ENCODE measurements at places on chromosomes 3 and 15.

DNA sequence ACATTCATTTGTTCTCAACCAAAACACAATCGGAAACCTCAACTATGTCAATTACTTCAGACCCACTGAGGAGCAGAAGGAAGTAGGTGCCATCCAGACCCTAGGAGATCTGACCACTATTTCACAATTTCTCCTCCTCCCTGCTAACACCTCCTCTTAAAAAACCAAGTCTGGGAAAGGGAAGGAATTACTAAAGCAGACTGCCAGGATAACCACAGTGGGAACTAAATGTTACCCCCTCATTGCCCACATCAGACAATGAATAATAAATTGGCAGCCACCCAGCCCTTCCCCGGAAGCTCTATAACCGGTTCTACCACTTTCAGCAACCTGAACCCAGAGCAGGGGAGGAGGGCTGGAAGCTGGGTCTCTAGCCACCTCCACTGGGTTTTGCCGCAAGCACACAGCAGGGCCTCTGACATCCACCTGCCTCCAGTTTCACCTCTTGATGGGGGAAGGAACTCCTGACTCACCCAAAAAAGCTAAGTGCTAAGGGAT lies 17.6 kb downstream of the C15orf62 start:
- peak; percentile 76 for DNase-seq

DNA sequence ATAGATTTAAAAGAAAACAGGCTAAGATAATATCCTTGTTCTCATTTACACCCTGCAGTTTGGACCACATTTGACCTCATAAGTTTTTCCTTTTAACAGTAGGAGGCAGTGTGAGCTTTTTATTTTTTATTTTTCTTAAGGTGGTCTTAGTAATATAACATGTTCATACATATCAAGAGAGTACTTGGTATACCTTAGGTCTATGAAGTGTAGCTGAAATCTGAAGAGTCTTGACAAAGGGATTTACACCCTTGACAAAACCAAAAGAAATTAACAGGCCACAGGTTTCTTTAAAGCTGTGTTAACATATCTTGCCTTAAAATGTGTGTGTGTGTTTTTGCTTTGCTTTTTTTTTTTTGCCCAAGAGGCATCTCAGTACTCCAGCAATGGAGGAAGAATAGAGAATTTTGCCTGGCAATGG lies 3.2 kb downstream of the RAP2B start:
- no peak for DNase-seq

GRCh38 chr15:92101708-92102394 lies 248.3 kb downstream of the SLCO3A1 start:
- no peak for DNase-seq

GRCh38 chr3:197306374-197307086 lies 8.1 kb upstream of the DLG1 start:
- DNase-seq: no peak

DNA sequence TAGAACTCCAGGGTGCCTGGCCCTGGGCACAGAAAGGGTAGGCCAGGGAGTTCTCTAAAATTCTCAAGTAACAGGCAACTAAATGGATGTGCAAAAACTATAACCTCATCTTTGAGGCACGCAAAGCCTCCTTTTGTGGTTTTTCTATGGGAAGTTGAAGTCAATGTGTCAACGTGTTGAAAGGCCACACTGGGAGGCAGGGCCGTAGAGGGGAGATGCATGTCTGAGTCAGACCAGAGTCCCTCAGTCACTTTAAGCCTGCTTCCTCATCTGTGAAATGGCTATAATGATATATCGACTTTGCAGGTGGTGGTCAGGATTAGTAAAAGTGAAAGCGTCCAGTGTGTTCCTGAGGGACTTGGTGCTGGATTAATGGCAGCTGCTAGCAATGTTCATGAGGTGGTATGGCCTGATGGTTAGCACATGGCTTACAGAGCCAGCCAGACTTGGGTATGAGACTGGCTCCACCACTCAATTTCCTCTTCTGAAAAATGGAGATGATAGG lies 17.0 kb downstream of the TGM5 start:
- DNase-seq: no peak

DNA sequence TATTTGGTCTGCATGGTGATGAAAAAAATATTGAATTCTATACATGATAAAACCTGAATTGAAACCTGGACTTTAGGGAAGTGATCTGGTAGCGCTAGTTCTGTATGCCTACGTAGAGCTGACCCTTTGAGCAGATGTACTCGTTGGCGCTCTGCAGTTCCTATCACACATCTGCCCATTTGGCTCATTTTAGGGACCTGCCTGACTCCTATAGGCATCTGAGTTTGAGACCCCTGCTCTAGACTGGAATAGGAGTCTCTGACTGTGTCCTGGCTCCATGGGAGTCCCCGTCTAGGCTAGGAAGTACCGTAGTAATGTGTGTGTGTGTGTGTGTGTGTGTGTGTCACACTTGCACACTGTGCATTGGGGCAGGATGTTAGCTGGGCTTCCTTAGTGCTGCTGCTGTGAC lies 21.2 kb downstream of the STARD5 start:
- DNase-seq: no peak

DNA sequence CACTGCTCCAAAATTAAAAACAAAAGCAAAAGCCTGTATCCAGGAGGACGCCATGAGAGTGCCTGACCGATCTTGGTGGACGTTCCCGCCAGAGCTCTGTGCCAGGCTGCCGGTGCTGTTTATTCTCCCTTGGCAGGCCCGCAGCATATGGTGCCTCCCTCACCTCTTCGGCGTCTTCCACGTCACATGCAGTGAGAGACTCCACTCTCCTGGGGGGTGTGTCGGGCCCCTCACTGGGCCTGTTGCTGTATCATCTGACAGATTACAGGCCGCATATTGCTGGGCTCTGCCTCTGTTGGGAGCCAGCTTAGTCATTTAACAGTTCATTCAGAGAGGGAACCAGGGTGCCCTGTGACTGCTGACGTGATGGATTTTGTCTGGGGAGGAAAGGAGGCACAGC lies 86.4 kb upstream of the ARRDC4 start:
- DNase-seq: no peak

DNA sequence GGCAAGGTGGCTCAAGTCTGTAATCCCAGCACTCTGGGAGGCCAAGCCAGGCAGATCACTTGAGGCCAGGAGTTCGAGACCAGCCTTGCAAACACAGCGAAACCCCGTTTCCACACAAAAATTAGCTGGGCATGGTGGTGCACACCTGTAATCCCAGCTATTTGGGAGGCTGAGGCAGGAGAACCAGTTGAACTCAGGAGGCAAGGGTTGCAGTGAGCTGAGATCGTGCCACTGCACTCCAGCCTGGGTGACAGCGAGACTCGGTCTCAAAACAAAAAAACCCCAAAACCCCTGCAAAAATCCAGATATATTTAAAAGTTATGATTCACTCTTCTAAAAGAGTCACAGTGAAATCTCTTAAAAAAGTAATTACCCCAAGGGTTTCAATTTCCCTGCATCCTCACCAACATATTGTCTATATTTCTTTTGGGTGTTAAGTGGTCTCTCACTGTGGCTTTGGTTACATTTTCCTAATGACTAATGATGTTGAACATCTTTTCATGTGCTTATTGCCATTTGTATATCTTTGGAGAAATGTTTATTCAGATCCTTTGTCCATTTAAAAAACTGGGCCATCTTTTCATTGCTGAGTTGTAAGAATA lies 73.2 kb upstream of the UBP1 start:
- DNase-seq: no peak

DNA sequence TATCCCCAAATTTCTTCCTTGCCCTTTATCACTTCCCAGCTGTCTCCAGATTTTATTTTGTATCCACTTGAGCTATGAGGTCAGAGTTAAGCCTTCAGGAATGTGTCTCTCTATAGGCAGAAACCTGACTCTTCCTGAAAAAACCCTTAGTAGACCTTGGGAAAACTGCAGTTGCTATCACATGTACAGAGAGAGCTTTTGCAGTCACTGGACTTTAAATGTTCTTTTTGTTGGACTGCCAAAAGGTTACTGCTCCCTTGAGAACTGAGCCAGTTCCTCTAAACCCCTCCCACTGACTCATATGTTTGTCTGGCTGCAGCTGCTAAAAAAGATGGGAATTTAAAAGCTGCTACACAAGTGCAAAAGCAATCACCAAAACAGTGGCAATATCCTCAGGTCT lies 169.1 kb upstream of the CCDC54 start:
- peak; percentile 20 for DNase-seq

- no peak for DNase-seq
Measured at GRCh38 chr3:64299206-64299605, 73.9 kb upstream of the PRICKLE2 start.

- no peak for DNase-seq
Measured at GRCh38 chr3:20130106-20130505, 55.9 kb downstream of the SGO1 start.

DNA sequence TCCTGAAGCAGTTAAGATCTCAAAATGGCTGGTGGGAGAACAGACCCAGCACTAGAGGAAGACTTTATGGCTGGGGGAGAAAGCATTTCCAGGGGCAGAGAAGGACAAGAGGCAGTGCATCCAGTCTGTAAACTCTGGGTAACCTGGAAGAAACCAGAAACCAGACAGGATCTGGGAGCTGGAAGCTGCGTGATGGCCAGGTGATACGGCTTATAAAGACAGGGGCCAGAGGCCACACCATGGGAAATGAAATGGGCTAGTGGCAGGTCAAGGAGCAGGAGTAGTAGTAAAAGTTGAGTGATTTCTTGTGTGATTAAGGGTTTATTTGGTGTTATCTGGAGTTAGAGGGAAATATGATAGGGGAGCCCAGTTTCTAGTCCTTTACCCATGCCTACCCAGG lies 144.7 kb upstream of the ARRDC4 start:
- DNase-seq: no peak

DNA sequence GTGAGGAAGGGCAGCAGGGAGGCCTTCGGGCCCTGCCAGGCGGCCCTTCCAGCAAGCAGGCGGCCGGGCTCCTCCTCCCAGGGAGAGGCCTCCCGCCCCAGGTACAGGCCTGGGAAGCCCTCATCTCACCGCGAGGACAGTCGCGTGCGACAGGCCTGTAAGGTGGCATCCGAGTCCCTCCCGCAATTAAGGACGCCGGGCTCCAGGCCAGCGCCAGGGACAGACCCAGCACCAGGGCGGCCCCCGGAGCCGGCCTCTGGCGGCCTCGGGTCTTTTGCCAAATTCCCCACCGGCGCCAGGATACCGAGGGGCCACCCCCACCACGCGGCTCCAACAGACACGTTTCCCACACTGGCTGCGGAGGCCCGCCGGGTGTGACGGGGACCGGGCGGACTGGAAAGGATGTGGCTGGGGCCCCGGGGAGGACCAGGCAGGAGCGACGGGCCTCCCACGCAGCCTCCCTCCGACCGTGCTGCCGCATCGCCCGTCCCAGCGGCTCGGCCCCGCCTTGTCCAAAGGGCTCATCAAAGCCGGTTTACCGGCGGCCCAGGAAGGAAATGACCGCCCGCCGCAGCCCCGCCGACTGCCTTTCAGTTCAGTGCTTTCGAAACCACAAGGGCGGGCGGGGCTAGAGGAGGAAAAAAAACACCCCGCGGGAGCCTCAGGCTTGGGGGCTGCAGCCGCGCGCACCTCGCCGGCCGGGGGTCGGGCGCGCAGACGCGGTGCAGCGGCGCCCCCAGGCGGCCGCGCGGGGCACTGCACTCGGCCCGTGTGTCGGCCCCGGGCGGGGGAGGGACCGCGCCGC lies 11.3 kb downstream of the XXYLT1 start:
- peak; percentile 98 for DNase-seq

GRCh38 chr3:112557976-112558375 lies 3.8 kb downstream of the ATG3 start:
- DNase-seq: no peak

DNA sequence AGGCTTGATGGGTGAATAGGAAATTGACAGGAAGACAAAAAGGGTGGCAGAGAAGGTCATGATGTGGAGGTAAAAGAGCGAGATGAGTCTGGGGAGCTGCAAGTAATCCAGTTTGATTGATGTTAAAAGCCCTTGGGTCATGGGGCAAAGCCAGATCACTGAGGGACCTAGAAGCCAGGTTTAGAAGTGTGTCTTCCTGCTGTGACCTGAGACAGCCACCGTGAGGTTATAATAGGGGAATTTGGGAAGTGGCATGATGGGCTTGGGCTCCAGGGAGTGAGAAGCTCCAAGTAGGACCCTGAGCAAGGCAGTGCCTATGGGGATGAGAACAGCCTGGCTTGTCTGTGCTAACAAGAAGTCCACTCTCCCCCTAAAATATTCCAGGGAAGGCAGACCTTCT lies 298.5 kb downstream of the RPLP1 start:
- DNase-seq: no peak

DNA sequence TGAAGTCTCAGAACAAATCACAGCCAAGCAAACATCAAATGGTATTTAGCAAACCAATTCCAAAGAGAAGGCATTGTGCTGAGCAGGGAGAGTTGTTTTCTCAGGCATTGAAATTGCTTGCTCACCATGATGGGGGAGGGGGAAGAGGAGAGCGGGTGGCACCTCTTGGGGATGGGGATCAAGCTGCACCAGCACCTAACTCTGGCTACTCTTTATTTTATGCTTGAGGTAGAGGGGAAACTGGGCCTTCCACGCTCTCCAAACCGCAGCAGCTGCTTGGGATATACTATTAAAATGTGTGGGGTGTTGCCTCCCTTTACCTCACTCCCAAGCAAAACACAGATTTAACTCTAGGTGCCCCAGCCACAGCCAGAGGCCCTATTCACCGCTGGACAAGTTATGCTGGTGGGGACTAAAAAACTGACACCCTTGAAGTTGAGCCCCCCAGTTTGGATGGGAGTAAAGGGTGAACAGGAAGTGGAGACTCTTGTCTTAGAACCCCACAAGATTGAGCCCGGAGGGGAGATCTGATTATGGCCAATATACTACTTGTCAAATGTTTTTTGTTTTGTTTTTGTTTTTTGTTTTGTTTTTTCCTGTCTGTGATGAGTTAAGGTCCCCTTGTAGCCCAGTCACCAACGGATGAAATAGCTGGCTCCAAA lies 5.0 kb upstream of the FOXB1 start:
- DNase-seq: peak; percentile 42

GRCh38 chr15:28873585-28874190 lies 12.1 kb upstream of the APBA2 start:
- DNase-seq: no peak

- DNase-seq: no peak
Measured at GRCh38 chr3:115381573-115381912, 234.5 kb upstream of the ZBTB20 start.

DNA sequence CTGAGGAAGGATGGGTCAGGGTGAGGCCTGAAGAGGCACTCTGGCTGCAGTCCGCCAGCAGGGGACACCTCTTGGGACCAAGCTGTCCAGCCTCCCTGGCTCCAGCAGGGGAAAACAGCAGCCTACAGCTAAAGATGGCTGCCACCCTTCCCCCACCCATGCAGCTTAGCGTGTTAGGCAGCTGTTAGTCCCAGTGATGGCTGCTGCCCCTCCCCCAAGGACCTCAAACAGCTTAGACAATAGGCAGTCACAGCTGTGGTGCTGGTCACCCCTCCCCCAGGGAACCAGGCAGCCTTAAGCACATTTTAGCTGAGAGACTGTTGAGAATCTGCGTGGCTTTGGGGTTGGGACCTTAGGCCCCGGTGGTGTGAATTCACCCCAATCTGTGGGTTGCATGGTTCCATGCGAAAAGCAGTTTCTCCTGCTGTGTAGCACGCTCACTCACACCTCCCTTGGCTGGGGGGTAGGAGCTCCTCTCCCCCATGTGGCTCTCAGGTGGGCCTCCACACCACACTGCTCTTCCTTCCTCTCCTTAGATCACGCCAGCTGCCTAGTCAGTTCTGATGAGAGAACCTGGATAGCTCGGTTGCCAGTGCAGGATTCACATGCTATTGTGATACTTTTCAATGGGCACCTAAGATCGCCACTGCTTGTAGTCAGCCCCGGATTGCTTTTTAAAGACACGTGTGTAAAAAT lies 140.5 kb upstream of the CADPS start:
- DNase-seq: peak; percentile 69
